ENCODE measurements at places on chromosomes 3 and 15.

GRCh38 chr15:42954291-42954690 lies 33.7 kb upstream of the TTBK2 start:
- peaks cover 18% of the 10 kb centered on the region for H3K36me3 ChIP-seq
- DNase-seq: no peak
- H3K4me3 ChIP-seq: no peak overlapping the region
- H3K27me3 ChIP-seq: no peaks in the 10 kb centered on the region
- H3K27ac ChIP-seq: no peak overlapping the region

DNA sequence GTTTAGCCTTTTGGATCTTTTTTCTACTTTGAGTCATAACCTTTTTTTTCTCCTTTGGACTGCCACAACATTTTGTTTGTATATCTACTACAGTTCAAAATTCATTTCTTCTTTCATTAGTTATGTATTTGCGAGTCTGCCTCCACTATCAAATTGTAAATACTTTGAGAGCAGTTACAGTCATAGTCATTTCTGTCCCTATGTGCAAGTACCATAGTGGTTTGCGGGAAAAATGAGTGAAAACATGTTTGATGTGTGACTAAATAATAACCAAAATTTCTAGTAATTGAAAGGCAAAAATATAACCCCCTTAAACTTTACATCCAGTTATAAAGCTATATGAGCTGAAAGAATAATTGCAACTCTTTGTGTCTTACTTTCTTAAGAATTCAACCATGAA lies 45.8 kb upstream of the CCDC50 start:
- no peak overlapping the region for H3K27ac ChIP-seq
- H3K4me1 ChIP-seq: peaks cover 14% of the 10 kb centered on the region
- no peak overlapping the region for H3K4me3 ChIP-seq
- no peaks in the 10 kb centered on the region for H3K36me3 ChIP-seq
- no peak for DNase-seq
- H3K27me3 ChIP-seq: no peaks in the 10 kb centered on the region

DNA sequence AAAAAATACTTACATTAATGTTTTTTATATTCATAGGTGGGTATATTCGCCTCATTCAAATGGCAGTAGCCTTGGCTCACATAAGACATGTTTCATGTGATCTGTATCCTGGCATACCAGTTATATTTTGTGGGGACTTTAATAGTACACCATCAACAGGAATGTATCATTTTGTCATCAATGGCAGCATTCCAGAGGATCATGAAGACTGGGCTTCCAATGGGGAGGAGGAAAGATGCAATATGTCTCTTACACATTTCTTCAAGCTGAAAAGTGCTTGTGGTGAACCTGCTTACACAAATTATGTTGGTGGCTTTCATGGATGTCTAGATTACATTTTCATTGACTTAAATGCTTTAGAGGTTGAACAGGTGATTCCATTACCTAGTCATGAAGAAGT lies 3.5 kb downstream of the PDE12 start:
- H3K4me3 ChIP-seq: peak overlapping the region; percentile 85
- peaks cover 26% of the 10 kb centered on the region for H3K36me3 ChIP-seq
- no peaks in the 10 kb centered on the region for H3K27me3 ChIP-seq
- peaks cover 34% of the 10 kb centered on the region for H3K4me1 ChIP-seq
- no peak overlapping the region for H3K27ac ChIP-seq

- H3K27me3 ChIP-seq: no peaks in the 10 kb centered on the region
- no peaks in the 10 kb centered on the region for H3K4me1 ChIP-seq
- no peak overlapping the region for H3K4me3 ChIP-seq
- H3K36me3 ChIP-seq: no peaks in the 10 kb centered on the region
- peak; percentile 13 for DNase-seq
Measured at GRCh38 chr3:67901681-67902080, 247.3 kb upstream of the SUCLG2 start.

DNA sequence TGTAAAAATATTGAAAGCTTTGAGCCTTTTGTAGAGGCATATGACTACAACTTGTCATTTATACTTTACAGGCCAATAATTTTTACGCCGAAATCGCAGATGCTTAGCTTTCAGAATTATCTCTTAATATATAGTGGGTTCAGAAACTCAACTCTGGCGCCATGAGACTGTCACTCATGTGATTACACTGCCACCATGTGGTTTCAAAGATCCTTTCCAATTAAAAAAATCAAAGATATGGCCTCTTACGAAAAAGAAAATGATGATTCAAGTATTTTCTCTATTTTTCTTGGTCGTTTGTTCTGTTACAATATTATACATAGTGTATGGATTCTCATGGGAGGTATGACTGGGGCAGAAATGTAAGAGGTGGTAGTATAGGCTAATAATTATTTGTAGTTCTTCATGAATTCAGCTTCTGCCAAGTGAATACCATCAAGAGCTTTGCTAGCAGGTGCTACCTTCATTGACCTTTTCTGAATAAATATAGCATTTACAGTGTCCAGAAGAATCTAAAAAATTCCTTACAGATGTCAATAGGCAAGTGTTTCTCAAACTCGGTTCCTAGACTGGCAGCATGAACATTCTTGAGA lies 751.7 kb upstream of the GOLIM4 start:
- H3K36me3 ChIP-seq: no peaks in the 10 kb centered on the region
- DNase-seq: peak; percentile 66
- no peaks in the 10 kb centered on the region for H3K4me1 ChIP-seq
- no peak overlapping the region for H3K27ac ChIP-seq
